ENCODE measurements at places on chromosomes 7 and 10.

DNA sequence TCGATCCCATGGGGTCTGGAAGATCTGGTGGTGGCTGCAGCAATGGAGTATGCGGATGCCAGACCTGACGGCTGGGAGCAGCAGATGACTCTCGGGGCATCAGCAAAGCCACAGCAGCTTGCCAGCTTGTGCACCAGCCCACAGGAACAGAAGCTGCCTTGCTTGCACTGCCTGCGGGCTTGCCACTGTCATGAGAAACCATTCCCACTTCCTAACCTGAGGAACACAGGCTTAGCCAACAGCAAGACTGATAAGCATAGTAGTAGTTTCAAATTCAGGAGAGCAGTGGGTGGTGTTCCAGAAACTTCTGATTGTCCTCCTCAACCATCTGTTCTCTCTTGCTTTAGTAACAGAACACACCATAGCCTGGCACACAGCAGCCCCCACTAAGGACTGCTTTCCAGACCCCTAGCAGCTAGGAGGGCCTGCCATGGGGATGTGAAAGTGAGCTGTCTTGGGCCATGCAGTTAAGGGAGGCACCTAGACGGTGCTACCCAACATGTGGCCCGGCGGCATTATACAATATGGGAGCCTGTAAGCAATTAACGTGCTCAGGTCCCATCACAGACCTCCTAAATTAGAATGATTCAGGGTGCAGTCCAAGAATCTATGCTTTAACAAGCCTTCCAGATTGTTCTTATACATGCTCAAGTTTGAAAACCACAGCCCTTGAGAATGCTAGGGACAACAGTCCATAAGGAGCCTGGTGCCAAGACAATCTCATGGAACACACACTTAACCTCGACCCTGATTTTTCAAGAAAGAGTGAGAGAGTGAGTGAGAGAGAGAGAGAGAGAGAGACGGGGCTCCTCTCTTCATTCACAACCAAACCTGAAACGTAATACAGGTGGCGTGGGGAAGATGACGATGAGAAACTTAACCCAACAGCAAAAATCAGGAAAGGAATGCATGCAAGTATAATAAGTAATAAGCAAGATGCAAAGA, 7.1 kb downstream of the ANXA11 start:
- no peak for DNase-seq

- DNase-seq: no peak
Measured at GRCh38 chr10:63260860-63261251, 127.7 kb downstream of the NRBF2 start.

DNA sequence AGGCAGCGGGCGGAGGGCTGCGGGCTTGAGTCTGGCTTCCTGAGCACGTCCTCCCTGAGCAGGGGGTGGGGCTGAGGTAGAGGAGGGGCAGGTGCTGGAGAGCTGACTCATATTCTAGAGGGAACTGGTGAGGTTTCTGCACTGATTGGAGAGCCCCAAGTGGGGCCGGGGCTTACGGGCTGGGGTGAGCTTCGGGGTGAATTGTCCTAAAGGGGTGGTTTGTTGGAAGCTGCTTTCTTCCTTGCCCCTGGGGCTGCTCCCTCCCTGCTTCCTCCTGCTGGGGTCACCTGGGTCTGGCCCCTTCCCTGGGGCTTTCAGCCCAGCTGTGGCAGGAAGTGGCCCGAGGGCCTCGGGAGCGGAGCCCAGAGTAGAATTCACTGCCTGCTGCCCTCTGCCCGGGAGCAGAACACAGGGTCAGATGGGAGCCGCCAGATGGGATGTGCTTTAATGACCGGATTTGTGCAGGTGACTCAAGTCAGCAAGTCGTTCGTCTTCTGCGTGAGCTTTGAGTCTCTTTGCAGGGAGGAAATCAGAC, 48.6 kb downstream of the FAM20C start:
- DNase-seq: no peak

DNA sequence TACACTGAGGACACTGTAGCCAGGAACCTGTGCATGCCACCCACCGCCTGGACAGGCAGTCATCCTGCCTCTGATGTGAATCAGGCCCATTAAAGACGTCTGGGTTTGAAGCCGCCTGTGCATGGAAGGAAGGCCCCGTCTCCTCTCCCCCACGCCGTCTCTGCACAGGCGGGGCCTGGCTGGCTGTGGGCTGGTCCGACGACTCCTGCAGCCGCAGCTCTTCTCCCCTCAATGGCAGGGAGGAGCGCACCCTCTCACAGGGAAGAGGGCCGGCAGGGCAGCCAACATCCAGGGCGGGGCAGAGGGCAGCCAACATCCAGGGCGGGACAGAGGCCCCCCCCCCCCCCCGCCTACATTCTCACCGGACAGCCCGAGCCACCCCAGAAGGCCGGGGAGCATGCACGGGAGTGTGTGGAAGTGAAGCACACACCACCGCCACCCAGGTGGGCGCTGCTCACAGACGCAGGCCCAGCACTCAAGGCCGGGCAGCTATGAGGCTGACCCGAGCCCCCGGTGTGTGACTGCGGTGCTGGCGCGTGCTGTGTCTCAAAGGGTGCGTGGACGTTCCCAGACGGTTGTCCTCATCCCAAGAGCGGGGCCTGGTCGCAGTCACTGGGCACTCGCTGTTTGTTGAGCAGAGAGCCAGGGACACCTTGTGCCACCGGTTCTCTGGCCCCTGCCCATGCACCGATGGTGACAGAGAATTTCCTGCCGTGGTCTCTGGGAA, 19.1 kb downstream of the DPYSL4 start:
- no peak for DNase-seq

- DNase-seq: peak; percentile 18
Measured at GRCh38 chr10:110212119-110213006, 5.0 kb downstream of the MXI1 start.

DNA sequence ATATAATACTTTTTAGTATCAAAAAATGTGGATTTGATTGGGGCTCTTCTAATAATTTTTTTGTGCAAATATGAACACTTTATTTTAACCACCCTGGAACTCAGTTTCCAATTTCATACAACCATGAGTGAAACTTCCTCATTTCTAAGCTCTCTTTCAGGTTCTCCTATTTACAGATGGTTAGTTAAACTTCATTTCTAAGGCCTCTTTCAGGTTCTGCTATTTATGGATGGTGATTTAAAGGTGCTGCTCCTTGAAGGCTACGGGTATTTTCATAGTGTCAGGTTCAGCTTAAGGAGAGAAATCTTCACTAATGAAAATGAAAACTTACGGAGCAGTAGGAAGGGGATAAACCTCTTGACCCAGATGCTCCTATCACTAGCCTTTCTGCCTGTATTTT, 568.3 kb downstream of the KIF20B start:
- DNase-seq: no peak

DNA sequence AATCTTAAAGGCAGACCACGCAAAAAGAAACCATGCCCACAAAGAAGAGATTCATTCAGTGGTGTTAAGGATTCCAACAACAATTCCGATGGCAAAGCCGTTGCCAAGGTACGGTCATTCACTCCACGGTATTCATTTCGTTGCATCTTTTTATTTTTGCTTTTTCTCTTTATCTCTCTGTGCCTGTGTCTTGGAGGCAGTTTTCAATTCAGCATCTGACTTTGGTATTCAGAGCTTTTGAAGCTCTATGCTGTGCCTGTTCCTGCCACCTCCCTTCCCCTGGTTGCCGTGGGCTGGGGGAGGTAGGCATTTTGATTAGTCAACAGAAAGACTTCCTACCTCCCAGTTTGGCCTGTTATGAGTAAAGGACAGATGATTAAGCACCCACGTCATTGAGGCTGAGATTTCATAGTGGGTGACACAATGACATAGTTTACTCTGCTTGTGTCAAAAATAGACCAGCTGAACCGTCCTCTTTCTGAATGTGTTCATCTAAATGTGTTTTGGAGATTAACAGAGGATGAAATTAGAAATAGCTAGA, 149.5 kb downstream of the ARID5B start:
- DNase-seq: no peak

- DNase-seq: no peak
Measured at GRCh38 chr10:851901-852300, 79.6 kb downstream of the LARP4B start.

DNA sequence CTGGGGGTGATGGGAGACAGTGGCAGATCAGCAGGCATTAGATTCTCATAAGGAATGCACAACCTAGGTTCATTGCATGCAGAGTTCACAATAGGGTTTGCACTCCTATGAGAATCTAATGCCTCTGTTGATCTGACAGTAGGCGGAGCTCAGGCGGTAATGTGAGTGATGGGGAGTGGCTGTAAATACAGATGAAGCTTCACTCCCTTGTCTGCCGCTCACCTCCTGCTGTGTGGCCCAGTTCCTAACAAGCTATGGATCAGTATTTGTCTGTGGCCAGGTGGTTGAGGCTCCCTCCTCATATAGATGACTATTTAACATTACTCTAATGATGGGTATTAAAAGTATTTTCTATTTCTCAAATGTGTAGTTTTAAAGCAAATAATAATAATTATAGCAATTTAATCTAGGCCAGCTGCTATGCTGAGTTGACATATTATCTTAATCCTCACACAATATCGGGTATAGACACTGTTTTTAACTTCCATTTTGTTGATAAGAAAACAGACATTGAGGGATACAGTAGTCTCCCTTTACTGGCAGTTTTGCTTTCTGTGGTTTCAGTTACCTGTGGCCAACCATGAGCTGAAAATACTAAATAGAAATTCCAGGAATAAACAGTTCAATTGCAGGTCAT, 39.9 kb downstream of the KIF20B start:
- DNase-seq: no peak

- DNase-seq: no peak
Measured at GRCh38 chr10:60006062-60006461, 99.7 kb upstream of the CCDC6 start.

GRCh38 chr10:75011221-75011620, 100.2 kb upstream of the SAMD8 start:
- no peak for DNase-seq

DNA sequence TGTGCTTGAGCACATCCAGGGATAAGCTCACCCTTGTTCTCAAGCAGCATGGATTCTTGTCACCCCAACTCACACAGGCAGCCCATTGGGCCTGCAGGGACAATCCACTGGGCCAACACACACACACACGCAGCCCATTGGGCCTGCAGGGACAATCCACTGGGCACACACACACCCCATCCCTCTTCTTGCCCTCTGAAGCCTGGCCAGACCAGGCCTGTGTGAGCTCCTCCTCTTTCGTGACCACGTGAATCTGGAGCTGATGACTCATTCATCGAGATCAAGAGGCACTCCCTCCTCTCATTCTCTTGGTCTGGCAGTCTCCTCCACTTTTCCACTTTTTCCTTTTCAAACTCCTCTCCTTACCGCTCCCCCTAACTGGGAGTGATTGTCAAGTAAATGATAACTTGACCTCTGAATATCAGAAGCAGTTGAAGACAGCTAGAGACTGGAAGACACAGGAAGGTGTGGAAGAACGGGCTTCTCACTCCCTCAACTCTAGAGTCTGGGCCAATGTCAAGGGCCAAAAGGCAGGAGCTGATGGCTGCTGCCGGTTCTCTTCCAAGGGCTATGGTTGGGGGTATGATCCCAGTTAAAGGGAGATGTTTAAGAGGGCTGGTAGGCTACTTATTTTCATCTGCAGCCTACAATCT, 89.7 kb downstream of the HIPK2 start:
- DNase-seq: no peak

- DNase-seq: no peak
Measured at GRCh38 chr7:151088856-151089699, 2.8 kb downstream of the AGAP3 start.

- no peak for DNase-seq
Measured at GRCh38 chr10:11740907-11741306, 1.3 kb upstream of the ECHDC3 start.

GRCh38 chr7:106870983-106871410, 5.9 kb downstream of the PIK3CG start:
- DNase-seq: no peak

DNA sequence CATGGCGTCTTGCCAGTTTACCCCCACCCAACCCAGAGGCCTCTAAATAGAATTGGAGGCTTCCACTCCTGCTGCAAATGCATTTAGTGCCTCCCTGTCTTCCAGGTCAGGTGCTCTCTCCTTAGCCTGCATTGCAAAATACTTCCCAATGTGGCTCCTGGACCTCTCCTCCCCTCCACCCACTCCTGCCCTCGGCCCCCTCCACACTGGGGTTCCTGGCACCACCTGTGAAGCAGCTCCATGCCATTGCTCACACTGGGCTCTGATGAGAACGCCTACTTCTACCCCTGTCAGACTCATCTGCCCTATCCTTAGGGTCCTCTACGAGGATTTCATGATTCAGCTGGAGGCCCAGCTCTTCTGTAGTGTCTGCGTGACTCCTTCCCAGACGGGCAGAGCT, 37.4 kb downstream of the C10orf120 start:
- no peak for DNase-seq

DNA sequence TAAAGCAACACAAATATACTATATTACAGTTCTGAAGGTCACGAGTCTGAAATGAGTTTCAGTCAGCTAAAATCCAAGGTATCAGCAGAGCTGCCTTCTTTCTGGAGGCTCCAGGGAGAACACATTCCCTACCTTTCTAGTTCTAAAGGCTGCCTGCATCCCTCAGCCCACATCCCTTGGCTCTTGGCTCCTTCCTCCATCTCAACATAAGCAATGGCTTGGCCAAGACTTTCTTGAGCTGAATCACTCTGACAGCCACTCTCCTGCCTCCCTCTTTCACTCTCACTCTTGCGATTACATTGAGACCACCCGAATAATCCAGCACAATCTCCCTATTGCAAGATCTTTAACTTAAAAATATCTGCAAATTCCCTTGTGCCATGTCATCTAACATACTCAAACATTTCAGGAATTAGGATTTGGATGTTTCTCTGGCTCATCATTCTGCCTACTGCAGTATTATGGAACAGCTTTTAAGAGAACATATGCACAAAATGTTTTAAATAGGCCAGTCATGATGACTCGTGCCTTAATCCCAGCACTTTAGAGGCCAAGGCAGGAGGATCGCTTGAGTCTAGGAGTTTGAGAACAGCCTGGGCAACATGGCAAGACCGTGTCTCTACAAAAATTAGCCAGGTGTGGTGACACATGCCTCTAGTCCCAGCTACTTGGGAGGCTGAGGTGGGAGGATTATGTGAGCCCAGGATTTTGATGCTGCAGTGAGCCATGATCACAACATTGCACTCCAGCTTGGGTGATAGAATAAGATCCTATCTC, 144.2 kb upstream of the VSTM2A start:
- DNase-seq: no peak

- DNase-seq: no peak
Measured at GRCh38 chr7:92967238-92967637, 130.9 kb upstream of the CDK6 start.

- no peak for DNase-seq
Measured at GRCh38 chr7:37262181-37262580, 186.5 kb downstream of the ELMO1 start.

All from LoVo (cell line).